Lower leg skin (tissue), 4 donors: ENCODE measurements at places on chromosomes 3 and 15.
A peak's percentile ranks its signal among the peaks of the same experiment; 100 is the strongest.

- no peak for DNase-seq
These were observed 11.6 kb upstream of the HGD start for GRCh38 chr3:120693439-120694171.

DNA sequence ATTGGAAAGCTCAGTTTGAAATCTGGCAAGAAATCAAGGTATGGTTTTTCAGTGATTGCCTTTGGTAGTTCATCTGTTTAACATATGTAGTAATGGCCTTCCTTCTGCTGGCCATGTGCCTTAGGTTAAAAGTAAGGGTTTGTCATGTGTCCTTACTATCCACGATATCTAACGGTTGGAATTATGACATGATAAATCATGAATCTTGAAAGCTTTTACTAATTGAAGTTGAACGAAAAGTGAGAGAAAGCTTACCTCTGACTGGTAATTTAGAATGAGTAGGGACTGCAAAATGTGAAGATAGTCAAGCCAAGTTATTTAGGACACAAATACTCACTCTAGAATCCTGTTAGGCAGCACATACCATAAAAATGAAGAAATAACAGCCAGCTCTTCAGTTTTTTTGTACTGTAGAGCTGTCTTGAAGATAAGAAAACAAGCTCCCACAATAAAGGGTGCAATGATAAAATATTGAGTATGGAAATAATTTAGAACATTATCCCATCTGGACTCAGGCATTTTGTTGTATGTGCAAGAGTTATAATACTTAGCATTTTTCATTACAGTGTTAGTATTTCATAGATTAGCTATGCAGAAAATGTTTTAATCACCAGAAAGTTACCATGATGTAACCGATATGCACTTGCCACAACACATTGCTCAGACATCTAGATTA, 303.4 kb downstream of the ZNF385D start:
- no peak for DNase-seq

GRCh38 chr15:42063122-42063848, 31.1 kb downstream of the PLA2G4D start:
- DNase-seq, result peak; percentile 83

DNA sequence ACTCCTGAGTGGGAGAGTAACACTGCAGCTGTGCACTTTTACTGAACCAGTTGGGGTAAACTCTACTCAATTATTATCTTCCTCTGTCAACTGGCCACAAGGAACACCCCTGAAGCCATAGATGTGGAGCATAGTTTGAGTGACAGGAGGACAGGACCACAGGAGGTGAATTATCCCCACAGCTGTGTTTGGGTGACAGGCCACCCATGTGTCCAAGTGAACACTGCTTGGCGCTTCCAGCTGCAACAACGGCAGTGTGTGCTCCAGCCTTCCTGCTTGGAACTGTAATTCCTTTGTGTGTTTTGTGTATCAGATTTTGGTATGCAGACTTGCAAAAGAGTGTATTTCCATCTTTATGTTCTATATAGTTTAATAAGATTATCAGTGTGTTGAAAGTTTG, 20.2 kb upstream of the TSPAN3 start:
- no peak for DNase-seq

GRCh38 chr3:59001675-59002074, 48.1 kb downstream of the CFAP20DC start:
- DNase-seq, result no peak

DNA sequence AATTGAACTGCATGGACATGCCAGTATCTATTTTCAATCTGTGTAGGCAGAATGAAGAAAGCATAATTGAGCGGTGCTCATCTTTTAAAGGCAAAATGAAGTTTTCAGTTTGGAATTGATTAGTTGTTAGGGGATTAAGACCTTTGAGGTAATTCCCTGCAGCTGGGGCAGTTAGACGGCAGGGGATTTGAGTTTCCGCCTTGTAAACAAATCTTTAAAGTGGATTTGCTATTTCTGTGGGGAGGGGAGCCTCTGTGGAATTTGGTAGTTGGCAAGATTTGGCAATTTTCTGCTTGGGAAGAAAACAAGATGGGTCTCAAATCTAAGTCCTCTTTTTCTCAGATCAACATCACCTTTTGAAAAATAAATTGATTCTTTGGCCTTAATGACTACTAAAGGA, 212.5 kb upstream of the CNTN6 start:
- no peak for DNase-seq

DNA sequence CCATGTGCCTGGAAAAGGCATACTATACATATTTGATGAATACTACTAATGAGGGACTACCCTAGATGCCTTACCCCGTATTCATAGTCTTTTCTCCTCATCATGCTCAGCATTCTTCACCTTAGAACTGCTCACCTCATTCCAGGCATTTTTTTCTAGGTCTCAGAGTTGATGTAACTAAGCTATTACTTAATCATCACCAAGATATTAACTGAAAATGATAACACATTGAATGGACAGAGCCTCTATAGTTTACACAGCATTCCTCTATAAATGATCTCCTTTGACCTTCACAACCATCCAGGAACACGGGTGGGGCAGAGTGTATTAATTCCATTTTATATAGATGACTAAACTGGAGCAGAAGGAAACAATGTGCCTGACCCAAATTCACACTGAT, 174.1 kb upstream of the DPH6 start:
- DNase-seq, result no peak

GRCh38 chr3:61323094-61323493, 71.8 kb upstream of the FHIT start:
- no peak for DNase-seq

GRCh38 chr15:43908516-43909050, 81.8 kb downstream of the WDR76 start:
- DNase-seq, result no peak

DNA sequence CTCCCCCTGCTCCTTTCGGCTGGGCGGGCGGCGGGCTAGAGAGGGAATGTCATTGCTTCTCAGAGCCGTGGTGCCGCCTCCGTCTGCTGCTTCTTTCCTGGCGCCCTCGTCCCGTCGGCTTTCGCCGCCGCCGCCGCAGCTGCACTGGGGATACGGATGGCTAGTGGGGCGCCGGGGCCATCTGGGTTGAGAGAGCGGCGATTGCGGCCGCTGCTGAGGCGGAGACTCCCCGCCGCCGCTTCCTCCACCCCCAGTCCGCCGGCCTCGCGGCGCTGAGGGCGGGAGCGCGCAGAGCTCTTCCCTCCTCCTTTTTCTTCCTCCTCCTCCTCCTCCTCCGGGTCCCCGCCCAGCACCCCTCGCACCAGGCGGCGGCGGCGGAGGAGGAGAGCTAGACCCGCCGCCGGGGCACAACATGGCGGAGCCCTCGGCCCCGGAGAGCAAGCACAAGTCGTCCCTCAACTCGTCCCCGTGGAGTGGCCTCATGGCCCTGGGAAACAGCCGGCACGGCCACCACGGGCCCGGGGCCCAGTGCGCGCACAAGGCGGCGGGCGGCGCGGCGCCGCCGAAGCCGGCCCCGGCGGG, at the start of gene STT3B:
Gene STT3B, plus strand, starts transcription at position 339 of the 582 bp plus-strand sequence. Its CDS starts 74 bp downstream, at position 413.
- DNase-seq, result no peak

- no peak for DNase-seq
These were observed 23.2 kb downstream of the LMCD1 start for GRCh38 chr3:8524656-8525399.

GRCh38 chr15:76823890-76824289, 81.2 kb downstream of the SCAPER start:
- DNase-seq, result no peak

- peak; percentile 29 for DNase-seq
These were observed 1435.2 kb upstream of the CADM2 start for GRCh38 chr3:83523470-83524073.

DNA sequence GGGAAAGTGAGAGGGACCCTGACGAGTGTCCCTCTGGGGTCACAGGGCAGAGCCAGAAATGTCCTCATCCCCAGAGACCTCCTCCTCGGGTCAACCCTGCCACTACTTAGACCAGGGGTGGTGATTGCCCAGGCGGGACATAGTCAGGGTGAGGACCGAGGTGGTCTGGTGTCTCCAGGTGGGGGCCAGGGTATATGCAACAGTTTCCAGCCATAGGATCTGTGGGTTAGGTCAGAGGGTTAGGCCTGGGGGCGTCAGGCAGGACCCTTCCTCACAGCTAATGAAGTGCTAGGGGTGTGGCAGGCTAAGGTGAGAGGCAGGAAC, 22.3 kb upstream of the FBLN2 start:
- no peak for DNase-seq

- DNase-seq, result peak; percentile 91
These were observed at the start of gene PLOD2 for GRCh38 chr3:146160964-146161662. Gene PLOD2 (minus strand): TSS chr3:146161184. CDS start chr3:146160989, 195 bp downstream.

- no peak for DNase-seq
These were observed 29.8 kb downstream of the STT3B start for GRCh38 chr3:31562525-31562924.

DNA sequence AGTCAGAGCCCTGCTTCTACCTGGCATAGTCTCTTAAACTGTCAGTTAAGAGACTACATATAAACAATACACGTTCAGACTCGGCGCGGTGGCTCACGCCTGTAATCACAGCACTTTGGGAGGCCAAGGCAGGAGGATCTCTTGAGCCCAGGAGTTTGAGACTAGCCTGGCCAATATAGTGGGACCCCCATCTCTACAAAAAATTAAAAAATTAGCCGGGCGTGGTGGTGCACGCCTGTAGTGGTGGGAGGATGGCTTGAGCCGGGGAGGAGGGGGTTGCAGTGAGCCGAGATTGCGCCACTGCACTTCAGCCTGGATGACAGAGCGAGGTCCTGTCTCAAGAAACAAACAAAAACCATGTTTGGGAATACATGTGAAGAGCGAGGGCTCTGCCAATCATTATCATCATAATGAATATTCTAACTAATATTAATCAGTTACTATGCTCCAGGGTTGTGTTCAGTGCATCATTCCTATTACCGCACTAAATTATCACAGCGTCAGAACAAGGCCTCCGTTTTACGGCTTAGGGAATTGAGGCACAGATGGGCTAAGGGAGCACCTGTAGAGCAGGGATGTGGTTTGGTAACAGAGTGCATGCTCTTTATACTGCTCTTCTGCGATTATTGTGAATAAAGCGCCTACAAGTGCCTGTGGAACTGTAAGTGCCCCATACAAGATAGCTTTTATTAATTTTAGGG, 844 bp upstream of the UQCC5 start:
- DNase-seq, result peak; percentile 72

DNA sequence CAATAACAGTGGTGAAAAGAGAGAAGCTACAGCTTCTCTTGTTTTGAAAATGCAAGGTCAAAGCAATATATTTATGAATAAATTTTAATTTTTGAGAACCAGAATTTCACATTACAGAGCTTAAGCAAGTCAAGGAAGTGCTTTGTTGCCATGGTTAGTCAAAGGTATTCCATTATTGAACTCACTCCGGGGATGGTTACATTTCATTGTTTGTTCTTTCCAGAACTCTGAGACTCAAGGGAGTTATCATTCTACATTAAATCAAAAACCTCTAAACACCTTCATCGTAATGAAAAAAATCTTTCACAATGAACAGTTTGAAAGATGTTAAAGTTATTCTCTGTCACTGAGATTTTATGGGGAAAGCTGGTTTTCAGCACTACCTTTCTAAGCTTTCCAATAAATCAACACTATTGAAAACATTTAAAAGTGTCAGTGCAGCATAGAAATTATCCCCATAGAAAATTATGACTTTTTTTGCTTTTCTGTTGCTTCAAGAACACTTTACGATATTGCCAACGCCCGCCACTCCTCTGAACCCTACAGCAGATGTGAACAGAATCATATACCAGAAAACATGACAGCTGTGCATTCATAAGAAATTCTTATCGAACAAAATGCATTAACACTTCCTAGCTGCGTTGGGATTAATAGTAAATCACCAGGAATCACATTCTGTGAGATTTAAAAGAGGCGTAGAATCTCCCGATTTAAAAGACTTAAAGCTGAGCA, 83.0 kb downstream of the OTOL1 start:
- DNase-seq, result no peak

GRCh38 chr3:66494959-66495667, 5.7 kb downstream of the LRIG1 start:
- no peak for DNase-seq

GRCh38 chr15:87752250-87752951, 504.1 kb downstream of the NTRK3 start:
- DNase-seq, result no peak

- DNase-seq, result no peak
These were observed 54.3 kb upstream of the ST8SIA2 start for GRCh38 chr15:92339361-92339760.

DNA sequence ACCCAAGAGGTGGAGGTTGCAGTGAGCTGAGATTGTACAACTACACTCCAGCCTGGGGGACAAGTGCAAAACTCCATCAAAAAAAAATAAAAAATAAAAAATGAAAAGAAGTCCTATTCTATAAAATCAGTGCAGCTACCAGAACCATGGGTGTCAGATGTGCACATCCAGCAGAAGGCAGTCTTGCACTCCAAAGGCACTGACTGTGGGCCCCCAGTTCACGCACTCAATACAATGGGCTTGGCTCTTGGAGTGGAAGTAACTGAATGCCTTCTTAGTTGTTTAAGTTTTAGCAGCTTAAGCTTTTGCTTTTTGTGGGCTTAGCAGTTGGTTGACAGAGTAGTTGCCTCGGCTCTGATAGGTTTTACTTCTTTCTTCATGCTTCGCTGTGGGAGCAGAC, 141.4 kb downstream of the AGBL1 start:
- DNase-seq, result no peak

DNA sequence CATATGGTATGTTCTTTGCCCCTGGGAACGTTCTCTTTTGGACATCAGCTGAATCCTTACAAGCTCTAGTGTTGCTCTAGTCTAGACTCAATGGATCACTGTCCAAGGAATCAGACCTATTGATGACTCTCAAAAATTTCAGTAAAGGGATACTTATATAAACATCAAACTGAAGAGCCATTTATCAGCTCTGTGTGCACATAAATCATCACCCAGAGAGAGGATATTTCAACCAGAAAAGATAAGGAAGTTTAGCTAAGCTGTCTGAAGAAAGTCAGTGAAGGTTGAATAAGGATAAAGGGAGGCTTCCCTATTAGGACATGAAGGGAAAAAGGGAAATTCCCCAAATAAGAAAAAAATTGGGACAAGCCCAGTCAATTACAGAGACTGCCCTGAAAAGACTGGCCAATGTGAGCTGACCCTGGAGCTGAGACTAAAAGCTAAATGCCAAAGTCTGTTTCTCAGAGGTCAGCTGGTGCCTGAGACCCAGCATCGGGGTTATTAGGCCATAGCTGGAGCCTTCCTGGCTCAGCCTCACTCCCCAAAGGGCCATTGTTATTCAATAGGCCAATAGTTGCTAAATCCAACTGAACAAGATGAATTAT, 424.1 kb upstream of the THBS1 start:
- no peak for DNase-seq

GRCh38 chr3:24264011-24264410, 230.6 kb downstream of the THRB start:
- DNase-seq, result no peak

DNA sequence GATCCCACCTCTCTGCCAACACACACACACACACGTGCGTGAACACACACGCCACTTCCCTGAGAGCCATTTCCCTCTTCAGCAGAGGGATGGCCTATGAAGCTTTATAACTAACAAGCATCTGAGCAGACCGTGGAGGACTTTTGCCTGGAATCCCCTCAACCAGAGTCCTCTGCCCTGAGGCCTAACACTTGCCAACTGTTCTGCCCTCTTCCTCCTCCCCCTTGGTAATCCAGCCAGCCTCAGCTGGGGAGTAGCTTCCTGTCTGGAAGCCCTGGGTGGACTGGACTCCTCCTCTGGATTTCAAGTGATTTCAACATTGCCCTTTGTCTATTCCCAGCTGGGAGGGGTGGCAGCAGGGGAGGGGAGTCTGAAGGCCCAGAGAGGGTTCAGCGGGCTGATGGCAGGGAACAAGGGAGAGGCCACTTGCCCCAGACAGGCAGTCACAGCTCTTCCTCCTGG, 68.4 kb upstream of the HACD2 start:
- DNase-seq, result peak; percentile 93

- DNase-seq, result no peak
These were observed 253.2 kb downstream of the BBX start for GRCh38 chr3:107775974-107776373.
